ENCODE measurements at places on chromosomes 2 and 18.

DNA sequence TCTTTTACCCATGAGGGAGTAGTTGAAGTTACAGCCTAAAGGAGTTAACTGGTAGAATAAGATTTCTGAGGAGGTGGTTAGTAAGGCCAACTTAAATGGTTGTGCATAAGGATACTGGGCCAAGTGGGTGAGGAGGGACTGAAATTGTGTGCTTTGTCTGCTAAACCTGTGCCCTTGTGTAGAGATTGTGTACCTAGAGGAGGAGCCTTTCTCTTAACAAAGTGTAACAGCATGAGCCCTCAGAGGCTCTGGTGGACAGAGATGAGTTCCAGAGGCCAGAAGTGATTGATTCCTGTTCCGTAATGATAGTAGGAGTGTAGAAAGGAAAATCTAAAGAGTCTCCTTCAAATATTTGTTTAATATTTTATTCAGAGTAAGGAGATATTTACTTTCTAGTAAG, 42.9 kb downstream of the OTX1 start:
- no peak for DNase-seq

- no peak for DNase-seq
Measured at GRCh38 chr2:102620332-102620731, 979 bp downstream of the SLC9A2 start.

- no peak for DNase-seq
Measured at GRCh38 chr2:144468823-144469595, 50.9 kb downstream of the ZEB2 start.

DNA sequence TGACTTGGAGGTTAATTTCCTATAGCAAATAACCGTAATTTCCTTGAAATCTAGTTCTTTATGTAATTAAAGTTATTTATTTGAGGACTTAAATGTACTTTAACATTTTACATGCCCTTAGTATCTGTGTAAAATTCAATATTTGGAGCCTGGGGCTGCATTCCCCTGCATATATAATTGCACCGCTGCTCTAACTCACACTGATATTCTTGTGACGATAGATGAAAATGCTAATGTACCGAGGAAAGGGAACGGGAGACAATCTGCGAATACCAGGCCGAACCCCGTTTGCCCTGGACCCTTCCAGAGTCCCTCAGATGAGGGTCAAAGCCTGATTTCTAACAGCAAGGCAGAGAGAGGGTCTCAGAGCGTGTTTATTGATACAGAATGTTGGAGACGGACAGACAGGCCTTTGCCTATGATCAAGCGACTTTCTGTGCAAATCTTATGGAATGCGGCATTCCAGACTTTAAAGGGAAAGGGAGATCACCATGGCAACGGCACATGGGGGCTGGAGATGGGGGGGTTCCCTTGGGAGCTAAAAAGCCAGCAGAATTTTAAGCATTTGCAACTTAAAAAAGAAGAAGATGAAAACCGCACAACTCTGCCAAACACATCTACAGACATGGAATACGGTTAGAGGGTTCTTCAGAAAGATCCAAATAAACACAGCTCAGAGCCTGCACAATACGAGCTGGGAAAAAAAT, 57.6 kb upstream of the TWIST2 start:
- DNase-seq: no peak

GRCh38 chr2:240568678-240569522, 616 bp downstream of the RNPEPL1 start:
- peak; percentile 63 for DNase-seq

DNA sequence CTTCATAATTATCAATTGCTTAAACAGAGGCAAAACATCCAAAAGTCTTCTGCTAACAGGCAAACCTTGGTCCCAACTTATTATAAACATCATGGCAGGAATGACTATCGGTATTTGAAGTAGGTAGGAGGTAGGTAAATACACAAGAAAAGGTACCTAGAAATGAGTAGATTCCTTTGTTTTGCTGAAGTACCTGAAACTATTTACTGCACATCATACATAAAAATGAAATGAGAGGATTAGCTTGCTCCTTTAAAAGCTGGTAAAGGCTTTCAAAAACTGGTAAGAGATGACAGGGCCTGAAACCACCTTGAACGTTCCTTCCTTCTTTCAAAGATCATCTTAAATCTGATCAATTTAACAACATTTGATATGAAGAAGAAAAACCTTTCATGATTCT, 55.2 kb upstream of the MAPRE2 start:
- DNase-seq: no peak

DNA sequence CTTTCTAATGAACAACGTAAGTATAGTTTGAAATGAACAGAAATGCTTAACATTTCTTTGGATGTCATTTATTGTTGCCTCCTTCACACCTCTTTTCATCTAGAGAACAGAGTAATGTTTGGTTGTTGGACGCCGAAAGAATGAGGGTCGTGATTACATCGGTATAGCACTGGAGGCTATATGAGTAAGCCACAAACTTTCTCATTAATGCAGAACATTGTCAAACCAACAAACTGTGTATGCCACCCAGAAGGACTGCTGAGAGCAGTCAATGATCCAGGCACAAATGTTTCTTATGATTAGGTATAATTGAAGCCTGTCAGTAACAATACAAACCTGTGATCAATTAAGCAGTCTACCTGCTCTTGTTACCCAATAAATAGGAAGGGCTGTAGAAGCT, 1494.7 kb upstream of the NXPH2 start:
- no peak for DNase-seq

DNA sequence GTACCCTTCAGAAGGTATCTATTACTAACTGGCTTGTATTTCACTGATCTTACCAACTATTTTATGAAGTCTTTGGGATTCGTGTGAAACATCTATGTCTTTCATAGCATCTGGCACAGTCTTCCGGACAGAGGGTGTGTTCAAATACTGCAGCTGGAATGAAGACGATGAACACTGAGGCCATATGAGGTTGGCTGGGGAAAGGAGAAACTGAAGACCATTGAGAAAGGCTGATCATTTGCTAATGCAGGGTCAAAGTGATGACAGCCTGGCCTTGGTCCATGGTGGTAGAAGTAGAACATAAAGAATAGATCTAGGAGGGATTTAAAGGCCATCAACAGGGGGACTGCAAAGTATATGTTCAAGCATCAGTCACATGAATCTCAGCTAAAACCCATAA, 132.7 kb downstream of the CCBE1 start:
- no peak for DNase-seq

GRCh38 chr2:157441072-157441454, 2.8 kb downstream of the CYTIP start:
- DNase-seq: peak; percentile 51

Measured in NCI-H2029 (cell line).